Mesothelial cell of epicardium (in vitro differentiated cells): ENCODE measurements at places on chromosomes 7 and 10. TPM values are rescaled to one million over a fixed set of nuclear protein-coding genes. Genes with fewer than 3 reads are reported as not detected.

Gene FHIP2A
- total RNA-seq, result 39.6 to 43.2 TPM (median 41.9 TPM) in 3 replicates

GRCh38 chr7:142632271-142633134, 116.8 kb upstream of the PRSS1 start:
- no peaks in the 10 kb centered on the region for H3K36me3 ChIP-seq
- peaks cover 31% of the 10 kb centered on the region for H3K27me3 ChIP-seq
- H3K4me3 ChIP-seq, result no peak overlapping the region
- peak; percentile 72 for DNase-seq
- H3K27ac ChIP-seq, result no peak overlapping the region

GRCh38 chr10:114303556-114303955, 64.5 kb downstream of the VWA2 start:
- peaks cover 8% of the 10 kb centered on the region for H3K4me1 ChIP-seq
- no peak overlapping the region for H3K4me3 ChIP-seq
- H3K27me3 ChIP-seq, result peaks cover 10% of the 10 kb centered on the region
- no peak for DNase-seq

- H3K4me3 ChIP-seq, result no peak overlapping the region
- H3K27ac ChIP-seq, result peak overlapping the region; percentile 47
- no peaks in the 10 kb centered on the region for H3K36me3 ChIP-seq
These were observed 15.1 kb downstream of the ZNF12 start for GRCh38 chr7:6691609-6692106.

DNA sequence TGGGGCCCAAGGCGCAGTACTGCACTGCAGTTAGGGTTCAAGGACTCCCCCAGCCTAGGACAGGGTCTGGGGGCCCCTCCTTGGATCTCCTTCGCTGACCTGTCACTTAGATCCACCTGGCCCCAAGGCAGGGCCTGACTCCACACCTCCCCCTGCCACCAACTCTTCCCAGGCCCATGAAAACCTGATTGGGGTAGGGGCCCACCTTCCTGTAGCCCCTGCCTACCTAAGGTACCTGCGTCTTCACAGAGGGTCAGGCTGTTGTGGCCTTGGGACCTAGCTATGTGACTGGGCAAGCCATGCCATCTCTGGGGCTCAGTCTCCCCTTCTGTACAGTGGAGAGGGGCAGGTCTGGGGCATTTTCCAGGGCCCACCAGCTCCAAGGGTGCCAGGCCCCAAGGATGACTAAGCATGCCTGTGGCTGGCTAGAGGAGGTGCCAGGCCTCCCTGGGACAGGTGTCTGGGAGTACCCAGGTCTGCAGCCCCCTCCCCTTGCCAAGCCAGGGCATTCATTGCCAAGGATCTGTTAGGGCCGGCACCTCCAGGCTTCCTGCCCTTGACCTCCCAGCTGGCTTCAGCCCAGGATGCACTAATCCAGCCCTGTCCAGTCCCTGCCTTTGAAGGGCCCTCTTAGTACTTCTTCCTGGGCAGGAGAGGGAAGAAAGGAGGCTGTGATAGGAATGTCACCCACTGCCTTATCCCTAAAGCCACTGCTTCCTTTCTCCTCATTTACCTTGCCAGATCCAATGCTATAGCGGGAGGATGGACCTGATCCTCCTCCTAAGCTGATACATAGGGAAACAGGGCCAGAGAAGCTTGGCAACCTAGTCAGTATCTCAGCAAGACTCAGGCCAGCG, 1.3 kb downstream of the LIMK1 start:
- DNase-seq, result no peak
- H3K4me3 ChIP-seq, result peak overlapping the region; percentile 77
- no peaks in the 10 kb centered on the region for H3K27me3 ChIP-seq

GRCh38 chr7:136131304-136131630, 154.1 kb upstream of the MTPN start:
- H3K27ac ChIP-seq, result no peak overlapping the region
- no peak overlapping the region for H3K4me3 ChIP-seq
- no peaks in the 10 kb centered on the region for H3K27me3 ChIP-seq
- peaks cover 41% of the 10 kb centered on the region for H3K4me1 ChIP-seq

GRCh38 chr10:126798649-126799048, 106.6 kb upstream of the DOCK1 start:
- no peak overlapping the region for H3K4me3 ChIP-seq
- no peaks in the 10 kb centered on the region for H3K36me3 ChIP-seq
- DNase-seq, result no peak
- no peaks in the 10 kb centered on the region for H3K4me1 ChIP-seq
- no peaks in the 10 kb centered on the region for H3K27me3 ChIP-seq

Gene PDE6C
- total RNA-seq, result not detected in 3 replicates
